ENCODE measurements at places on chromosomes 16 and 17. TPM values are rescaled to one million over a fixed set of nuclear protein-coding genes. Genes with fewer than 3 reads are reported as not detected.
A peak's percentile ranks its signal among the peaks of the same experiment; 100 is the strongest.

Gene STAT5B
- total RNA-seq, result 156 TPM

Gene GAST
- total RNA-seq, result not detected

Gene TBC1D3E
- total RNA-seq, result not detected

Gene RPS6KB1
- total RNA-seq, result 48.0 TPM

Gene SF3B3
- total RNA-seq, result 244 TPM

Gene C1QL1
- 0.51 TPM for total RNA-seq

Gene SDR42E2
- total RNA-seq, result not detected

Gene DNAI2
- total RNA-seq, result not detected

- no peaks in the 10 kb centered on the region for H3K36me3 ChIP-seq
- H3K4me1 ChIP-seq, result peaks cover 3% of the 10 kb centered on the region
- no peak for DNase-seq
- H3K4me3 ChIP-seq, result no peak overlapping the region
- H3K27me3 ChIP-seq, result no peaks in the 10 kb centered on the region
- H3K27ac ChIP-seq, result no peak overlapping the region
These were observed 4.7 kb downstream of the COQ7 start for GRCh38 chr16:19071811-19072777.

DNA sequence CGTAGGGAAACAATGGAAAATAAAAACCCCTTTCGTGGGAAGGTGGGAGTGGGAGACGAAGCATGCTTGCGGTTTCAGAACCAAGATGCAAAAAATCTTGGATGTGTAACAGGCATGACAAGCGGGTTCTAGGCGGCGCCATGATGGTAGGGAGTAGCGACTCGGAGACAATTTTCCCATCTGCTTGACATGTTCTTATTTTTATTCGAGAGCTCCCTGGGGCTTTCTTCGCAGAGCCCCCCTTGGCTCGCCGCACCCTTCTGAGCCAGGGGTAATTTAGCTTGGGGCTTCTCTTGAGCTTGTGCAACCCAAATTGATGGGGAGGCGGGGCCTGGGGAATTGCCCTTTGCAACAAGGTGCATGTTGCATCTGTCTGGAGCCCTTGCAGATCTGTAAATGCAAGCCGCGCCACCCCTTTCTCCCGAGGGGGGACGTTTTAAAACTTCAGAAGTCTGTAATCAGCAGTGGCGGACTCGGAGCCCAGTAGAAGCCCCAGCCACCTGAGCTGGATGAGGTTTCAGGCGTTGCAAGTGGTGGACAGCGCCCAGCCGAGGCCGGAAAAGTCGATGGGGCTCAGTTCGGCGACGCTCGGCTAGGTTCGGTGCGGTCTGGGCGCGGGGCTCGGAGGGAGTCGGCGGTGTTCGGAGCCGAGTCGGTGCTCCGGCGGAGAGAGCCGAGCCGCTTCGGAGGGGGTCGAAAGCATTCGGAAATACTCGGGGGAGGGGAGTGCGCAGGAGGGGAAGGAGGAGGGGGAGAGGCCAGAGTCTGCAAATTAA, 2.9 kb downstream of the GNAO1 start:
- H3K4me3 ChIP-seq, result peak overlapping the region; percentile 15
- no peak overlapping the region for H3K27ac ChIP-seq
- H3K36me3 ChIP-seq, result no peaks in the 10 kb centered on the region

DNA sequence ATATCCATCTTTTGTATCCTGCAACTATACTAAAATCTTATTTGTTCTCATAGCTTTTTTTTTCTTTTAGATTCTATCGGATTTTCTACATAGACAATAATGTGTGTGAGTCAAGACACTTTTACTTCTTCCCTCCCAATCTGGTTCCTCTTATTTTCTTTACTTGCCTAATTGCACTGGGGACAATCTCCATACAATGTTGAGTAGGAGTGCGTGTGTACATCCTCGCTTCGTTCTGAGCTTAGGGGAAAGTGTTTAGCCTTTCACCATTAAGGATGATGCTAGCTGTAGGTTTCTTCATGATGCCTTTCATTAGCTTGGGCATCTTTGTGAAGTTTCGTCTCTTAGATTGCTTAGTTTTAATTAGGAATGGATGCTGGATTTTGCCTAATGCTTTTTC, 2.9 kb downstream of the SPATA32 start:
- no peak overlapping the region for H3K4me3 ChIP-seq
- peaks cover 7% of the 10 kb centered on the region for H3K4me1 ChIP-seq
- no peak for DNase-seq
- H3K36me3 ChIP-seq, result no peaks in the 10 kb centered on the region
- H3K27ac ChIP-seq, result no peak overlapping the region
- no peaks in the 10 kb centered on the region for H3K27me3 ChIP-seq

GRCh38 chr16:89864527-89864820, 8.9 kb upstream of the TCF25 start:
- no peaks in the 10 kb centered on the region for H3K27me3 ChIP-seq
- H3K4me3 ChIP-seq, result no peak overlapping the region
- no peak for DNase-seq
- no peaks in the 10 kb centered on the region for H3K36me3 ChIP-seq
- H3K27ac ChIP-seq, result peak overlapping the region; percentile 32
- H3K4me1 ChIP-seq, result no peaks in the 10 kb centered on the region

DNA sequence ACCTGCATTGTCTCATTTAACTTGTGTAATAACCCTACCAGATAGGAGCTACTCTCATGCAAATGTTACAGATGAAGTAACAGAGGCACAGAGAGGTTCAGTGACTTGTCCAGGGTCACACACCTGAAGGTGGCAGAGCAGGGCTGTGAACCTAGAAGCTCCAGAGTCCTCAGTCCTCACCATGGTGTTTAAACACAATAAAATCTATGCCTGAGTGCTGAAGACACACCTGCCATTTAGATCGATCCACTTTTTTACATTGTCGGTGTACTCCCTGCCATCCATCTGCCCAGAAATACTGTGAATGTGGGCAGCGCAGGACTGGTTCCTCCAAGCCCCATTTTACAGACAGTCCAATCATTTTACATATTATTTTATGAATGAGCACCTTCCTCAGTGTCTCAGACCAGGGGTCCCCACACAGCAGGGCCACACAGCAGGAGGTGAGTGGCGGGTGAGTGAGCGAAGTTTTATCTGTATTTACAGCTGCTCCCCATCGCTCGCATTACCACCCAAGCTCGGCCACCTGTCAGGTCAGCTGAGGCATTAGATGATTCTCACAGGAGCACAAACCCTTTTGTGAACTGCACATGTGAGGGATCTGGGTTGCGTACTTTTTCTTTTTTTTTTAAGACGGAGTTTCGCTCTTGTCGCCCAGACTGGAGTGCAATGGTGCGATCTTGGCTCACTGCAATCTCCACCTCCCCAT, 5.6 kb downstream of the IL4R start:
- H3K4me1 ChIP-seq, result peaks cover 18% of the 10 kb centered on the region
- H3K36me3 ChIP-seq, result no peaks in the 10 kb centered on the region
- DNase-seq, result peak; percentile 19
- peak overlapping the region; percentile 72 for H3K27ac ChIP-seq
- no peaks in the 10 kb centered on the region for H3K27me3 ChIP-seq

GRCh38 chr17:76405967-76406647, 21.7 kb downstream of the SPHK1 start:
- no peak for DNase-seq
- no peaks in the 10 kb centered on the region for H3K27me3 ChIP-seq
- no peak overlapping the region for H3K27ac ChIP-seq
- H3K4me1 ChIP-seq, result no peaks in the 10 kb centered on the region

DNA sequence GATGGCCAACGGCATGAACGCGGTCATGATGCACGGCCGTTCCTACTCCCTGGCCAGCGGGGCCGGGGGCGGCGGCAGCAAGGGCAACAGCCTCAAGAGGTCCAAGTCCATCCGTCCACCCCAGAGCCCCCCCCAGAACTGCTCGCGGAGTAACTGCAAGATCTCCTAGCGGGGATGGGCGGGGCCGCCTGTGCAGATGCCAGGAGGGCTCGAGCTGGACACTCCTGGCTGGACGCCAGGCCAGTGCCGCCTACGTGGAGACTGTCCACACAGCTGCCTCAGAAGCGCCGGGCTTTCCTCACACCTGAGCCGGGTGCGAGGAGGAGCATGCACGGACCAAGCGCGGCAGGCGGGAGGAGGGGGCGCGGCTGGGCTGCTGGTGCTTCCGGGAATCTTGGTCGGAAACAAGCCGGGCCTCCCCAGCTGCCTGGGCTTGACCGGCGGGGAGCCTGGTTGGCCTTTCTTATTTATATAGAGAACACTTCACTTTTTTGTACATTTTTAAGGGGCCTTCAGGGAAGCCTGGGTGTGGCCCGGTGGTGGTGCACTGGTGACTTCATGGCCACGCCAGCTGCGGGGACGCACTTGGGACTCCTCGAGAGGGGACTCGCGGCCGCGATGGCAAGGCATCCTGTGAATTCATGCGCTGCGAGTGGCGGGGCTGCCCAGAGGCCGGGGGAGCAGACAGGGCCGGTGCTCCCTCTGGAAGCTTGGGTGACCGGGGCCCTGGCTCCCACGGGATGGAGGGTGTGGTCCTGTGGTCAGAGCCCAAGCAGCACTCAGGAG, 3.1 kb upstream of the WFIKKN1 start:
- no peaks in the 10 kb centered on the region for H3K36me3 ChIP-seq
- DNase-seq, result peak; percentile 65
- peak overlapping the region; percentile 89 for H3K27ac ChIP-seq
- H3K27me3 ChIP-seq, result no peaks in the 10 kb centered on the region
- no peak overlapping the region for H3K4me3 ChIP-seq

DNA sequence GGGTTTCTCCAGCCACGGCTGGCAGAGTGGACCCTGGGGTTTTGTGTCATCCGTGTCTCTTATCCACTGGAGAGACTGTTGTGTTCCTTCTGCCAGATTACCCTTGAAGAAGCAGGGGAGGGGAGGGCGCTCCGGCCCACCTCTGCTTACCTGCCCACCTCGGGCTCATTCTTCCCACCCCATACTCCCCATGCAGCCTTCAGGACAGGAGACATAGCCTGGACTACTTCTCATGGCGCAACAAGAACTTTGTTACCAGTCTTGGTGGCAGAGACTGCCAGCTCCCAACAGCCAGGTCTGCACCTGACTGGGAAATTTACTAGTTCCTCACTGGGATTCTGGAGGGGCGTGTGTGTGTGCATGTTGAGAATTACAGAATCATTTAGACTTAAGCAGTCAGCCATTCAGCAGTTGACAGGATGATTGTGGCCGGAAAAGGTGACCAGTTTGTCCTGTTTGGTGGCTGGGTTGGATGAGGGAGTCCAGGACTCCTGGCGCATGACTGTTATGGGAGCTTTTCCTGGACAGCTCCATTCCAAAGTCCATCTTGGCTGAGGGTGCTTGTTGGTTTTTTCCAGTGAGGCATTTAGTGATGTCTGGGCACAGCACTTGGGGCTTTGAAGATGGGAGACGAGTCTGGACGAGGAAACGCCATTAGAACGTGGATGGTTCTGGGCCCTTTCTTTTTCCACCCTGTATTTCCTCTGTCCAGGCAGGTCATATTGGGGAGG, 8.7 kb downstream of the GSE1 start:
- DNase-seq, result no peak
- no peaks in the 10 kb centered on the region for H3K36me3 ChIP-seq
- no peaks in the 10 kb centered on the region for H3K4me1 ChIP-seq
- no peaks in the 10 kb centered on the region for H3K27me3 ChIP-seq
- no peak overlapping the region for H3K4me3 ChIP-seq
- no peak overlapping the region for H3K27ac ChIP-seq

- H3K4me1 ChIP-seq, result peaks cover 6% of the 10 kb centered on the region
- peak; percentile 96 for DNase-seq
- no peaks in the 10 kb centered on the region for H3K36me3 ChIP-seq
- H3K27ac ChIP-seq, result peak overlapping the region; percentile 95
- H3K27me3 ChIP-seq, result no peaks in the 10 kb centered on the region
These were observed 1.2 kb downstream of the MMP2 start for GRCh38 chr16:55480228-55480655.

GRCh38 chr17:39988206-39988810, 7.7 kb downstream of the PSMD3 start:
- H3K27me3 ChIP-seq, result no peaks in the 10 kb centered on the region
- H3K4me1 ChIP-seq, result no peaks in the 10 kb centered on the region
- no peak overlapping the region for H3K27ac ChIP-seq
- no peak overlapping the region for H3K4me3 ChIP-seq
- H3K36me3 ChIP-seq, result no peaks in the 10 kb centered on the region

GRCh38 chr16:74556375-74556922, 50.5 kb downstream of the GLG1 start:
- H3K4me3 ChIP-seq, result no peak overlapping the region
- no peak overlapping the region for H3K27ac ChIP-seq
- no peaks in the 10 kb centered on the region for H3K4me1 ChIP-seq

GRCh38 chr16:23324727-23325126, 22.6 kb downstream of the SCNN1B start:
- H3K4me3 ChIP-seq, result no peak overlapping the region
- no peak for DNase-seq
- H3K27me3 ChIP-seq, result no peaks in the 10 kb centered on the region
- H3K27ac ChIP-seq, result no peak overlapping the region
- no peaks in the 10 kb centered on the region for H3K36me3 ChIP-seq

GRCh38 chr17:57548421-57549410, 196.4 kb downstream of the CCDC182 start:
- H3K4me1 ChIP-seq, result no peaks in the 10 kb centered on the region
- peak overlapping the region; percentile 15 for H3K27ac ChIP-seq
- H3K36me3 ChIP-seq, result no peaks in the 10 kb centered on the region

- no peaks in the 10 kb centered on the region for H3K36me3 ChIP-seq
- H3K4me1 ChIP-seq, result no peaks in the 10 kb centered on the region
- H3K27ac ChIP-seq, result no peak overlapping the region
These were observed 50.8 kb downstream of the WWOX start for GRCh38 chr16:78150233-78150632.

DNA sequence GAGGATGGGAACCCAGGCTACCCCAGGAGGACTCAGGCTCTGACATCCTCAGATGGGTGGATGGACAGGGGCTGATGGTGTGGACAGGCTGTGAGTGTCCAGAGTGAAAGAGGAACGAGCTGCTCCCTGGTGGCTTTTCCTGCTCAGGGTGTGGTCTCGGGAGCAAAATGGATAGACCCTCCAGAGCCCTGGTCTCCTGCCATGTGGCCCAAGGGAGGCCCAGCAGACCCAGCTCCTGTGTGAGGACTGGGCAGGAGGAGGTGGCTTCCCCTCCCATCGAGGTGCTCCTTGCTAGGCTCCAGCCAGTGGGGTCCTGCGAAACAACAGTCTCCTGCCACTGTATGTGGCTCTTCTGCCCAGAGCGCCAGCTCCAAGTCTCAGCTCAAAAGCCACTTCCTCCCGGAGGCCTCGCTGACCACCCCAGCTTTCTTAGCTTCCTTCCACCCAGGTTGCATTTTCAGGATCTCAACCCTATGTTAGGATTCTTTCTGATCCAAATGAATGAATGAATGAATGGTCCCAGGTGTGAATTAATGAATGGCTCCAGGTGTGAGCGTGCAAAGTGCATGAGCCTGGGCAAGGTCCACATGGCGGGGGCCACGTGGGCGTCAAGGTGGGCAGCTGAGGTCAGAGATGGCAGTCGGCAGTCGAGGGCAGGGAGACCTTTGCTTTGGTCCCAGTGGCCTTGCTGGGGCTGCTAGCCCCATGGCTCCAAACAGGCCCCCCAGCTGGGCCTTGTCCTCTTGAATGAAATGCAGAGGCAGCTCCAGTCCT, 120.3 kb upstream of the CIBAR2 start:
- H3K4me3 ChIP-seq, result no peak overlapping the region
- H3K27ac ChIP-seq, result peak overlapping the region; percentile 68
- no peaks in the 10 kb centered on the region for H3K27me3 ChIP-seq
- no peak for DNase-seq
- no peaks in the 10 kb centered on the region for H3K36me3 ChIP-seq

- no peaks in the 10 kb centered on the region for H3K4me1 ChIP-seq
- H3K36me3 ChIP-seq, result no peaks in the 10 kb centered on the region
- DNase-seq, result no peak
- no peak overlapping the region for H3K4me3 ChIP-seq
- no peak overlapping the region for H3K27ac ChIP-seq
- no peaks in the 10 kb centered on the region for H3K27me3 ChIP-seq
These were observed 176.3 kb downstream of the IRX3 start for GRCh38 chr16:54110016-54110981.

GRCh38 chr17:57439651-57440050, 183.3 kb downstream of the MSI2 start:
- H3K4me3 ChIP-seq, result no peak overlapping the region
- no peak for DNase-seq
- no peaks in the 10 kb centered on the region for H3K27me3 ChIP-seq
- H3K27ac ChIP-seq, result no peak overlapping the region
